ENCODE measurements at places on chromosomes 5 and 9.

DNA sequence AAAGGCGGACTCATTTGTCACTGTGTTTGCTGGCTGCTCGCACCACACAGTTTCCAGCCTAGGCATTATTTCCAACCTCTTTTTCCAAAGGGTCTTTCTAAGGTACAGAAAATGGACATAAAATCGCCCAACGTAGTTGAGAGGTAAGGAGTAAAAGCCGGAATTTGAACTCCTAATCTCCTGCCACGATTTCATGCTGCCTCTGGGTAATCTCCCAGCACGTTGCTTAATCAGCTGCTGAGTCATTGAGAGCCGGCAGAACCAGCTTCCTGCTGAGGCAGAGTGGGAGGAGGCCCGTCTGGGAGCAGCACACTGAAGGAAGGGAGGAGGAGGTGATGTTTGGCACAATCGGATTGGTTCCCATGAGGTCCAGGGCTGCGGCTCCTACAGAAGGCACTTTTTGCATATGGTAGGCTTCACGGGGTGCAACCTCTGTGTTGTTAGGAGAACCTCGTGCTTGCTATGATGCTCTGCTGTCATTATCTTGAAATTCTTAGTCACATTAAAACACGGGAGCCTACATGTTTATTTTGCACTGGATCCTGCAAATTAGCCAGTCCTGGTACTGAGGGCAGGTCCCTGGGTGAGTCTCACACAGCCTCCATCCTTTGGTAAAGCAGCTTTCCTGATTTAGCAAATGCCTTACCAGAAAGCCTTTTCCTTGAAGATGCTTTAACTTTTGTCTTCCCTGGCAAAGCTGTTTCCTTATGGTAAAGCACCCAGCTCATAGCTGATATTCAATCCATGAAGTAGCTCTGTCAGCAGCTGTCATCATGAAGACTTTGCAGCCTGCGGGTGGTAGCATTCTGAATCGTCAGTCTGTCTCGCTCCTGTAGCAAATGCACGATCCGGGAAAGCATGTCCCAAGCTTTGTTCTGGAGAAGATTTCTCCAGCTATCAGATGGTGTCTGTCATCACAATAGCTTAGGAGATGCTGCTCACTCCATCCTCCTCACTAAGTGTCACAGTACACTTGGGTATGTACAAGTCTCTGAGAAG, 191.6 kb upstream of the MSX2 start:
- peak; percentile 38 for DNase-seq

GRCh38 chr9:34671307-34671706, 8.8 kb upstream of the CCL27 start:
- DNase-seq: no peak

- no peak for DNase-seq
Observed at GRCh38 chr9:113509463-113509862, 45.9 kb downstream of the RGS3 start.

- no peak for DNase-seq
Observed at GRCh38 chr5:184471-184870, 6.8 kb upstream of the LRRC14B start.

GRCh38 chr5:90055831-90056328, 353.7 kb downstream of the CETN3 start:
- no peak for DNase-seq

GRCh38 chr5:9241479-9242305, 304.2 kb downstream of the SEMA5A start:
- DNase-seq: no peak

GRCh38 chr5:135398855-135399793, at the start of gene MACROH2A1:
Gene MACROH2A1, minus strand, starts transcription at chr5:135399231. Its CDS starts 10,138 bp downstream, at chr5:135389093.
- peak; percentile 88 for DNase-seq

- DNase-seq: no peak
Observed at GRCh38 chr9:69184266-69184665, 10.2 kb downstream of the TJP2 start.

- no peak for DNase-seq
Observed at GRCh38 chr5:155466851-155467250, 453.3 kb downstream of the KIF4B start.
